ENCODE measurements at places on chromosomes 7 and 10.

- DNase-seq, result no peak
Measured at GRCh38 chr7:86012971-86013370, 630.7 kb upstream of the GRM3 start.

- no peak for DNase-seq
Measured at GRCh38 chr7:11005202-11005601, 31.5 kb downstream of the PHF14 start.

DNA sequence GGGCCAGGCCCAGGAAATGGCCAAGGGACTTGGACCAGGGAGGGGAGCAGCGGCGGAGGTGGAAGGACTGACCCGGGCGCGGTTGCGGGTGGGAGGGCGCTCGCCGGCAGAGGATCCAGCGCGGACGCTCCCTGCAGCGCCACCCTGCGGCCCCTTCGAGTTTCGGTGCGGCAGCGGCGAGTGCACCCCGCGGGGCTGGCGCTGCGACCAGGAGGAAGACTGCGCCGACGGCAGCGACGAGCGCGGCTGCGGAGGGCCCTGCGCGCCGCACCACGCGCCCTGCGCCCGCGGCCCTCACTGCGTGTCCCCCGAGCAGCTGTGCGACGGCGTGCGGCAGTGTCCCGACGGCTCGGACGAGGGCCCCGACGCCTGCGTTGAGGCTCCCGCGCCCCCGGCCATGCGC lies 16.8 kb upstream of the ZNF467 start:
- DNase-seq, result no peak

- DNase-seq, result no peak
Measured at GRCh38 chr7:44189286-44189992, at the start of gene GCK. GCK (minus strand) TSS chr7:44189439; CDS start chr7:44188953, 486 bp downstream.

GRCh38 chr10:47294057-47294456 lies 5.9 kb upstream of the GDF10 start:
- no peak for DNase-seq

DNA sequence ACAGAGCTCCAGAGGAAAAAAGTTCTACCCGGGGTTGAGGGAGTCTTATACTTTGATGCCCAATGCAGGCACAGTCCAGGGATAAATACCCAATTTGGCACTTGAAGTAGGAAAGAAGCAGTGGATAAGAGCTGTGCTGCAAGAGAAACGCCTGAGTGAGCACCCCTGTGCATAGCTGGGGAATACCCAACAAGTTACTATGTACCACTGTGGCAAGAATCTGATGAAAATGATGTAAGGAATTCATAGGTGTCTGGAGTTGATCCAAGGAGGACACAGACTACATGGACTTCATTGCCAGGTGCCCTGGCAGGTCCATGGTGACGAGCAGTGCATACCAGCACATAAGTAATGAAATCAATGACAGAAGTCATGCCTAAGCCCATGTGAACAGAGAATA lies 183.7 kb upstream of the FEZF1 start:
- no peak for DNase-seq

DNA sequence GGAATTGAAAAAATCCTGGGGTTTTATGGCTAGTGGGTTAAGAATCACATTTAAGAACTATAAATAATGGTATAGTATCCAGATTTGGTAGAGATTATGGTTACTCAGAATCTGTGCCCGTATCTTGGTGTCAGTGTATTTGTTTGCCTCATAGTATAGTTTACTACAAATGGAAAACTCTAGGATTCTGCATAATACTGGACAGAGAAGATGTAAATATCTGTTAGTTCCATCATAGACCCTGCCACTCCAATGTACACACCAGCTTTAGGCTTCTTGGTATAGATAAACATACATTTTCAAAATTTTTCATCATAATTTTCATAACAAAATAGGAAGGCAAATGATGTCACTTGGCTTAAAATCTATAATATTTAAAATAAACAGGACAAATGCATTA lies 108.1 kb downstream of the CFTR start:
- DNase-seq, result no peak

DNA sequence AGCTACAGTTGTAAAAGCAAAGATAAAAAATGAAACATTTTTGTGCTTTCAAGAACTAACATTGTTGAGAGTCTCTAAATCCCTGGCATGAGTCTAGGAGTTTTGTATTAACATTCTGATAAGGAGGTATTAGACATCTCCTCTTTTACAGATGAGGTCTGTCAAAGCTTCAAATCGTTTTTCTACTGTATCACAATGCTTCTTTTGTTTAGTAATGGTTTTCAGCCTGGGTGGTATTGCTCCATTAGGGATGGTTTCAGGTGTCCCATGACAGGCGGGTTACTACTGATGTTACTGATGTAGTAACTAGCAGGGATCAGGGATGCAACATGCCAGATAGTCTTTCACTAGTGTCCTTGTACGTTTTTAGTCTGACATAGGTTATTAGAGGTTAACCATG lies 27.4 kb downstream of the STAM start:
- no peak for DNase-seq

DNA sequence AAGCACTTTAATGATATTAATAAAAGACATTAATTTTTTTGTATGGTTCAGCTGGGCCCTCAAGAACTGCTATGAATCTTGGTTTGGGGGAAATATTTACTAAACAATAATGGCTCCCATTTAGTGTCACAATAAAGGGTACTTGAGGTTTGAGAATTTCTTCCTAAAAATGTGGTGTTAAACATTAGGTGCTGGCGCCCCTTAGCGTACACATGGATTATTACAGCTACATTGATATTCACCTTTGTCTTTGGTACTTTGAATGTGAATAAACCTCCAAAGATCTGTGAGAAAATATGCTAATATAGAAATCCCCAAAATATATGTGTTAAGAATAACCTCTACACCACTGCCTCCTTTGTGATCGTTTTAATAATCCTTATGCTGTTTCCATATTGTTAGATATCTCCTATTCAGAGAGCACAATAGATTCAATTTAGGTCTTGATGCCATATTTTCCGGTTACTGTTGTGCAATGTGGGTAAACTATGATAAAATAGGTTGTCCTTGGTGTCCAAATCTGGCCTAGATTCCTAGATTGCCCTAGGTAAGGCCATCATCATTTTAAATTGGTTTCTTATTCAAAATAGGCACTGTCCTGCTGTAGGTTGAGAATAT lies 161.8 kb upstream of the CACNA2D1 start:
- no peak for DNase-seq

- DNase-seq, result no peak
Measured at GRCh38 chr7:22393913-22394729, 37.2 kb upstream of the RAPGEF5 start.

GRCh38 chr10:117112220-117112619 lies 25.9 kb downstream of the VAX1 start:
- no peak for DNase-seq

DNA sequence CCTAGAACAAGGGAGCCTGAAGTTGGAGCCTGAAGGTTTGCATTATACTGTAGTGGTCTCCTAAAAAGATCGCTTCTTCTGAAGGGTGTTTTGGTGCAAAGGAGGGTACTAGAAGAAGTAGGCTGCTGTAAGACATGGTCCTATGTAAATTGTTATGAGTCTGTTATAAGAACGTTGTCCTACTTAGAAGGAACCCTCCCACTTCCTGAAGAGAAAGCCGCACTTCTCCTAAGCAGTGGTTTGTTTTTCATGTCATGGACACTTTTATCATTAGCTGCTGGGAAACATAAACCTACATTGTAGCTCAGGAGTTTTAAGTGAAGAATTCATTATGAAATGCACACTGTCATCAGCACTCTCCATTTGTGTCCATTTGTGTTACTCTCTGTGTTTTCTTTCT lies 129.1 kb upstream of the ITGB1 start:
- no peak for DNase-seq

GRCh38 chr7:94922457-94922856 lies 15.1 kb downstream of the PPP1R9A start:
- no peak for DNase-seq

DNA sequence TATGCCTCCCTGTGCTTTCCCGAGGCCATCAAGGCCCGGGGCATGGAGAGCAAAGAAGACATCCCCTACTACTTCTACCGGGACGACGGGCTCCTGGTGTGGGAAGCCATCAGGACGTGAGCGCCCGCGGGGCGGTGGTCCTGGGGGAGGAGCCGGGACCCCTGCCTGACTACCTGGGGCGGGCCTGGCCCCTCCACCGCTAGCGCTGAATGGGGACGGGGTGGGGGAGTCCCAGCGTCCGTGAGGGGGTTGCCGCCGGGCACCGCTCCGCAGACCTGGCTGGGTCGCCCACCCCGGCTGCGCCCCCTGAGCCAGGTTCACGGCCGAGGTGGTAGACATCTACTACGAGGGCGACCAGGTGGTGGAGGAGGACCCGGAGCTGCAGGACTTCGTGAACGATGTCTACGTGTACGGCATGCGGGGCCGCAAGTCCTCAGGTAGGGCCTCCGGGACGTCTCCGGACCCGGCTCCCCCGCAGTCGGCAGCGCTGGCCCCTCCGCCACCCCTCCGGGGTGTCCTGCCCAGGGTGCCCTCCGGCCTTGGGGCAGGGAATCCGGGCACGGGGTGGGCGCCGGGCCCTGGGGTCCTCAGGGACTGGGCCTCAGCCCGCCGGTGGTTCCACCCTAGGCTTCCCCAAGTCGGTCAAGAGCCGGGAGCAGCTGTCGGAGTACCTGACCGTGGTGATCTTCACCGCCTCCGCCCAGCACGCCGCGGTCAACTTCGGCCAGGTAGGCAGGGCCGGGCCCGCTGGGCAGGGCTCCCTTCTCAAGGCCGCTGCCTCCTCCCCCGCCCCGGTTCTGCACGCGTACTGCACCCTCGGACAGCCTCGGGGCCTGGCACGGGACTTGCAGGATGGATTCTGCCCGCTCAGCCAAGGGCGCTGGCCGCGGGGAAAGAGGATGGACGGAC lies 69.3 kb downstream of the ALOX5 start:
- DNase-seq, result no peak

DNA sequence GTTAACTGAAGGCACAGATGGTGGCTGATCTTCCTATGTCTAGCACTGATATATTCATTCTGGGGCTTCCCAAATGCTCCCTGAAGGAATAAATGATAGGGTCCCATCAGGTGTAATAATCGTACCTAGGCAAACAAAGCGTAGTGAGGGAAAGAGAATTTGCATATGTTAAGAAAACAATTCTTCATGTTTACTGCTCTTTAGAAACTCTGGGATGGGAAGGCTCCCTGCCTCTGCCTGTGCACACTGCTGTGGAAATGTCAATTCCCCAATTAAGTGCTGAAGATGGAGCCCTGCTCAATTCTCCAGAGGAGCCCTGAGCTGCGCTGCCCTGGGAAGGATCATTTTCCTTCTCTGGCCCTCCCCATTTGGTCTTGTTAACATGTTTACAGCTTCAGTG lies 380.9 kb upstream of the ADARB2 start:
- DNase-seq, result no peak

- DNase-seq, result no peak
Measured at GRCh38 chr7:95479992-95480624, 5.6 kb upstream of the ASB4 start.

GRCh38 chr7:17512181-17512675 lies 213.8 kb downstream of the AHR start:
- DNase-seq, result no peak

DNA sequence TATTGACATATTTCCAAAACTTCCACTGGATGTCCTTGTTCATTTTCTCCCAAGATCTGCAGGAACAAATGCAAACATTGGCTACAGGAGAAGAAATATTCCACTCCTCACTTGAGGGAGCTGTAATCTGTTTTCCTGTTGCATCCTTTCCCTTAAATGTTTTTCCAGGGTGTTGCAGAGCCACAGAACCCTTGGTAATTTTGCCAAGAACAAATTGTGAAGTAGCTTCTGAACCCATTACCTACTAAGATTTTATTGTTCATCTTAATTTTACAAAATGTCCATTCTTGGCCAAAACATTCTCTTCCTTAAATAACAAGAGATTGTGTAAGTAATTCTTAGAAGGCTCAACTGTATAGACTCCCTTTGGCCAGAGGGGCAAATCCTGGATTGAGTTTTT lies 177.0 kb downstream of the GNAT3 start:
- DNase-seq, result no peak

- no peak for DNase-seq
Measured at GRCh38 chr10:13848520-13849445, 262.0 kb downstream of the PRPF18 start.

- DNase-seq, result no peak
Measured at GRCh38 chr10:97656777-97657176, 16.3 kb downstream of the PI4K2A start.

DNA sequence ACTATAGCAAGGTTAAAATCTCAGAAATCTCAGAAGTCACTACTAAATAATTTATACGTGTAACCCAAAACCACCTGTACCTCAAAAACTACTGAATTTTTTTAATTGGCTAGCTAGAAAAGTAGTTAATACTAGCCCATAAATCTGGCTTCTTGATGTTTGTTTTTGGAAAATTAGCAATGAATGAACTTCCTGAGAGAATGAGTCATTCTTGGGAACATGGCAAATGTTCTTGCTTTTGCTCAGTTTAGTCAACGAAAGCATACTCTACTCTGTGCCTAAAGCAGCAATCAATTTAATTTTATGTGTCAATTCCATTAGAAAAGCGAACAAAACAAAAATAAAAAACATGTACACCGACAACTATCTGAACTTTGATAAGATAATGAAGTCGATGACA lies 69.2 kb downstream of the SEMA3E start:
- DNase-seq, result no peak

- no peak for DNase-seq
Measured at GRCh38 chr7:19362099-19362498, 216.9 kb upstream of the FERD3L start.

DNA sequence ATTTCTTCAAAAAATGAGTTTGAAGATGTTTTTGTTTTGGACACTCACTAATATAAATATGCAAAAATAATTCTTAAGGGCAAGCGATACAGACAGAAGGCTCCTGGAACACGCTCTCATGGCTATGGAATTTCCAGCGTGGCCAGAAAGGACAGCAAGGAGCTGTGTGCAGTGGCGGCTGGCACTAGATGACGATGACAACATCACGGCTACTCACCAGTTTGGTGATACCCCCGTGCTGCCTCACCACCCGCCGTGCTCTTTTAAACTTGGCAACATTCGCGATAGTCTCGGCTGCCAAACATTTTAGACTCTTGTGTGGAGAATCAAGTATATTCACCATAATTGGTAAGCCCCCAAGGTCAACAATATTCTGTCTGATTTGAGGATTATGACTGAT lies 54.9 kb downstream of the ODAD2 start:
- DNase-seq, result no peak

- no peak for DNase-seq
Measured at GRCh38 chr10:124075231-124075955, 18.0 kb downstream of the CHST15 start.

DNA sequence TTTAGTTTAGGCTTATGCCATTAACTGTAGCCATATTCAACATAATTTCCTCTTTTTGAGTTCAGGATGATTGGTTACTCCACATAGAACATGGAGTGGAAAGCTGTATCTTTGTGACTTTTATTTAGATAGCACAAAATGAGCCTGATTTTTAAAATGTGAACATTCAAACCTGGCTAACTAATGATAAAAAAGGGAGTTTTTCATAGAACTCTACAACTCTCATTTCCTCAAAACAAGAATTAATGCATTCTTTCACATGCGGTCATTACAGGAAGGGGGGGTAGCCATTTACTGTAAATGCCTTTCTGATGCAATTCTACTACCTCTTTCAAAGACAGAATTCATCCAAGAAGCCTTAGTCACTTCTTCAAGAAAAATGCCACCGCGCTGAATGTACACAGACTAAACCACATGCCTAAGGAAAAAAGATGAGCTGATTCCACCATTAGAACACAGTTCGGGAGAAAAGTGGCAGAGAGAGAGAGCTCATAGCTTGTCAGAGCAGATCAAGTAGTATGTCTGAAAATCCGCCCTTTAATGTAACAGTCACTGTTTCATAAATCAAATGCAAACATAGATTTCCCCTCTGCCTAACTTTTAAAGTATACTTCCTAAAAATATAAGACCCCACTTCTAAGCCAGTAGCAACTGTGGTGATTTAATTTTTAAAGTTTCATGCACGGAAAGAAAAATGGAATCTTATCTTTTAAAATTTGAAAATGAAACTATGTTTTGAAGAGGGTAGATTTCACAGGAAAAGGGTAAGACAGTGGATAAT lies 226.4 kb upstream of the KLF14 start:
- DNase-seq, result no peak
